Activated CD4-positive, alpha-beta T cell treated with anti-CD3 and anti-CD28 coated beads, Interleukin-2, amount 10 ng/mL, durations not matched to agents 24 days and 14 days (primary cell): ENCODE measurements at places on chromosomes 1 and 21.

DNA sequence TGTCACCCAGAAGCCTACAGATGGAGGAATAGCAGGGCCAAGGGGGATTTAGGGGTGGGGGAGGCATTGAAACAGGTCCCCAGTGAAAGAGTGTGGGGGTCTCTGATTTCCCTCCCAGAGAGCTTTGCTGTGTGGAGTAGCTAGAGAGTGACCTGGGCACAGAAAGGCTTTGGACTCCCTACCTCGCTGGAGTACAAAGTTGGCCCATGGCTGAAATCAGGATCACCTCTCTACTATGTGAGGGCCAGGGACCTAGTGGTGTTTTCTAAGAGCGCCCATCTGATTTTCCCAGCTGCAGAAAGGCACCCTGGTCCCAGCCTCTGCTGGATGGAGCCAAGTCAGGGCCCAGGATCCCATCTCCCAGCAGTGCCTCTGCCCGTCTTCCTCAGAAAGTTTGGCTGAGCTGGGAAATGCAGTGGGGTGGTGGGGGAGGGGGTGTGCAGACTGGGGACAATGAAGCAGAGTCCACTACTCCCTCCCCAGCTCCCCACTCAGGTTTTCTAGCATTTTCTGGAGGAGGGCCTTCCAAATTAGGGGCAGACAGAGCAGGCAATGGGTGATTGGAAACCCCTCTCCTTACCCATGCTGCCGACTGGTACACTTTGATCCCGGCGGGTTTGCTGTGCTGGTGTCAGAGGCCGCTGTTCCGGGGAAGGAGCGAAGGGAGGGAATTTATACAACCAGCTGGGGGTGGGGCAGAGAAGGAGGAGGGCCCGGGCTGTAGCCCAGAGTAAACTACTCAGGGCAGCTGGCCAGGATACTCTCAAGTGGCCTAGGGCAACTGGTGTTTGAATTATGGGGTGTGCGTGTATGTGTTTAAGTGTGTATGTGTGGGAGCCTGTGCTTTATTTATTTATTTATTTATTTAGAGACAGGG, at the start of gene SELENBP1:
Gene SELENBP1 (minus strand): TSS at position 648 of the 877 bp plus-strand sequence. CDS start 64 bp downstream, at position 584.
- H3K36me3 ChIP-seq, result no peaks in the 10 kb centered on the region
- no peak within 1 kb of the TSS for H3K27ac ChIP-seq
- peaks cover 1% of the 10 kb centered on the region for H3K27me3 ChIP-seq
- no peak for DNase-seq
- H3K4me3 ChIP-seq, result no peak within 1 kb of the TSS

- DNase-seq, result no peak
- H3K4me3 ChIP-seq, result no peak overlapping the region
- H3K4me1 ChIP-seq, result no peaks in the 10 kb centered on the region
Observed at GRCh38 chr1:57329001-57329527, 94.8 kb downstream of the DAB1 start.

DNA sequence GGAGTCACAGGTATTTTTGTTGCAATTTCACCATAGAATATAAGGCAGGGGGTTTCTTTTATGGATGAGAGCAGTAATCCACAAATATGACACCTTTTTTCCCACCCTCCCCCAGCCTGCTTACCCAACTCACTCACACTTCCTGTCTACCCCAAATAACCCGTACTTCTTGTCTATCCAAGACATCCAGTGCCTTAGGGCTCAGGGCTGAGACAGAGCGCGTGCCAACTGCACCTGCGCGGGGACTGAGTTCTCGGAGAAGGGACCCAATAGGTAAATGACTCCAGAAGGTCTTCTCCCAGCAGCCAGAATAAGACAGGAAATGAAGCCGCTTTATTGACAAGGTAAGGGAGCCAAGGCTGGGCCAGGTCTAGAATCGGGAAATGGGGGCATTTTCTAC, 369.1 kb downstream of the SIPA1L2 start:
- no peaks in the 10 kb centered on the region for H3K36me3 ChIP-seq
- H3K4me1 ChIP-seq, result no peaks in the 10 kb centered on the region
- no peak for DNase-seq
- H3K27ac ChIP-seq, result no peak overlapping the region
- H3K27me3 ChIP-seq, result peaks cover 14% of the 10 kb centered on the region

DNA sequence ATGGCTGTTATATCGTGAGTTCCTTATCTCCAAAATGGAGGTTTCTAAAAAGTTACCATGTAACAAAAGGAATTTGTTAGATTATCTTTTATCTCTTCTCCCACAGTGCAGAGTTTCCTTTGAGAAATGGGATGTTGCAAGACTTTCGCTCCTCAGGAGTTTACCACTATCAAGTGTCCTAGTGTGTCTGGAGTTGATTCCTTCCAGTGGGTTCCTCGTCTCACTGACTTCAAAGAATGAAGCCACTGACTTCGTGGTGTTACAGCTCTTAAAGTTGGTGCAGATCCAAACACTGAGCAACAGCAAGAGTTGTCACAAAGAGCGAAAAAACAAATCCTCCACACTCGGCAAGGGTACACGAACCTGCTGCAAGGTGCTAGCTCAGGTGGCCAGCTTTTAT, 37.0 kb downstream of the SPAG17 start:
- H3K27me3 ChIP-seq, result peaks cover under 1% of the 10 kb centered on the region
- no peak for DNase-seq
- H3K4me1 ChIP-seq, result no peaks in the 10 kb centered on the region
- no peak overlapping the region for H3K27ac ChIP-seq
- no peak overlapping the region for H3K4me3 ChIP-seq

- no peak for DNase-seq
- no peaks in the 10 kb centered on the region for H3K36me3 ChIP-seq
- no peaks in the 10 kb centered on the region for H3K4me1 ChIP-seq
- no peak overlapping the region for H3K27ac ChIP-seq
- H3K27me3 ChIP-seq, result no peaks in the 10 kb centered on the region
- no peak overlapping the region for H3K4me3 ChIP-seq
Observed at GRCh38 chr1:60634106-60634505, 448.3 kb upstream of the NFIA start.

DNA sequence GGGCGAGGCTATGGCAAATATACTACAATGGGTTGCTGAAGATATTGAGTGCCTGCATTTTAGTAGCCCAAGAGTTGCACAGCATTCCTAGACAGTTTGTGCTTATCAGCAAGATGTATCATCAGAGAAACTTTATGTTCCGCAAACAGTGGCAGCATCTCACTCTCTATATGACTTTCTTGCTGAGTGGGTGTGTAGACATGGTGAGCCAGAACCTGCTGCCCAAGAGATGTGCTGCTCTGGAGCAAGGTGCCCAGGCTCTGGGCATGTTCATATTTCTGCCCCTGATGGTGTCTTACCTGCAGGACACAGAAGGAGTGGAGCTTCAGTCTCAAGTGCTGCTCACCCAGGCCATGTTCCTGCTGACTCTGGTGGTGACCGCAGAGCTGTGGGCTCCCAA, 8.2 kb upstream of the RGSL1 start:
- H3K27ac ChIP-seq, result no peak overlapping the region
- H3K4me1 ChIP-seq, result peaks cover 5% of the 10 kb centered on the region
- no peaks in the 10 kb centered on the region for H3K36me3 ChIP-seq
- peaks cover 6% of the 10 kb centered on the region for H3K27me3 ChIP-seq

DNA sequence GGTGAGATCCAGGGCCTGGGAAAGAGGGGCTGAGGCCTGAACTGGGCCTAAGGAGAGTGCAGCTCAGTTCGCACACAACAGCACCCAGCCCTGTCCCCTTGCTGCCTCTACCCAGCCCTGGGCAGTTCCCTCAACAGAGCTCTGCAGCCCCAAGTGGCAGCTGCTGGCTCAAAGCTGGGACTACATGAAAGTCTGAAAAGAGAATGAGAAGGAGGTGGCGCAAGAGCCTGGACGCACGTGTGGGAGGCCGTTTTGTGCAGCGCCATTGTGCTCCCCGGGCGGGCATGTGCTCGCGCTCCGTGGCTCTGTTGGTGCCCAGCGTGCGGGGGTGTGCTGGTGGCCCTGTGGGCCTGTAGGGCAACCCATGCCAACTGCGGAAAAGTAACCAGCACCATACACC, 10.3 kb downstream of the GPR37L1 start:
- no peak overlapping the region for H3K27ac ChIP-seq
- H3K36me3 ChIP-seq, result peaks cover 18% of the 10 kb centered on the region
- H3K4me1 ChIP-seq, result peaks cover 2% of the 10 kb centered on the region
- no peak for DNase-seq
- H3K27me3 ChIP-seq, result no peaks in the 10 kb centered on the region

DNA sequence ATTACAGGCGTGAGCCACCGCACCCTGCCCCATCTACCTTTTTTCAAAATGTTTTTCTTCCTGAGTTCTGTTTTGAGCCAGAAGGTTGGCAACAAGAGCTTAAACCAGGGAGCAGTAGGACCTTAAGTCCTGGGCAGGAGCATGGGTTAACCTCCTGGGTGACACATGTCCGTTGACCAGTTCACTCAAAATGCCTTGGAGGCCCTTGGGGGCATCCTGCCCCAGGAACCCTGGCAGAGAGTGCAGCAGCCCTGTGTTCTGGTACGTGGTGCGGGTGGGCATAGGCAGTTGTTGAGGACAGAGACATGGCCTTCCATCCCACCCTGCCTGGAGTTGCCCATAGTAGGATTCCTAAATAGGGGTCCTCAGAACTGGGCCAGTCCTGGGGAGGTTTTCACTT, 11.6 kb downstream of the H6PD start:
- peaks cover 22% of the 10 kb centered on the region for H3K36me3 ChIP-seq
- H3K27me3 ChIP-seq, result no peaks in the 10 kb centered on the region
- H3K4me1 ChIP-seq, result peaks cover 40% of the 10 kb centered on the region

DNA sequence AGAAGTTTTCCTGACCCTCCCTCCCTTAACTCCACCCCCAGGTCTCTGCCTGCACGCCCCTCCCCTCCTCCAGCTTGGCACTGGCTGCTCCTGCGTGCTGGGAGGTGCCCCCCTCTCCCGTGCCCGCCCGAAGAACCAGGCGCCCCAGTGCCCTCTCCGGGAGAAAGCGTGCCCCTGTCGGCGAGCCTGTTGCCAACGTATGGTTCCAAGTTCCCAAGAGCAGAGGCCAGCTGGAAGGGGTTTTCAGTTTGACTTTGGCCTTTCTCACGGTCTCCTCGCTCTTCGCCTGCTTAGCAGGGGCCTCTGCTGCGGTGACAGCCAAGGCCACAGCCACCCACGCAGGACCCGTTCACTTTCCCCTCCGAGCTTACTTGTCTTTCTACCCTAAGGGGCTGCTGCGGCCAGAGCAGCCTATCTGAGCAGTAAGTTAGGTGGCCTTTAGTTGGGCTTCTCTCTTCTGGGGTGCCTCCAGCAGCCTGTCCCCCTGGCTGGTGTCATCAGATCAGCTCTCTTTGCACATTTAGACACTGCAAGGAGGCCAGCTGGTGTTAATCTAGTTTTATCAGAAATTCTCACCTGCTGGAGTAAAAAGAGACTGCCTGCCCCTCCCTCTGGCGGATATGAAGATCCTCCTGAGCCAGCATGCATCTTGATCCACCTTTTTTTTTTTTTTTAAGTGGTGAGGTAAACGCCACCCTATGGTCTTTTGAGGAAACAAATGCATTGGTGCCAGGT, 1.5 kb downstream of the STUM start:
- peaks cover 9% of the 10 kb centered on the region for H3K4me1 ChIP-seq
- H3K27me3 ChIP-seq, result peaks cover 78% of the 10 kb centered on the region
- peak; percentile 58 for DNase-seq
- H3K4me3 ChIP-seq, result peak overlapping the region; percentile 52

DNA sequence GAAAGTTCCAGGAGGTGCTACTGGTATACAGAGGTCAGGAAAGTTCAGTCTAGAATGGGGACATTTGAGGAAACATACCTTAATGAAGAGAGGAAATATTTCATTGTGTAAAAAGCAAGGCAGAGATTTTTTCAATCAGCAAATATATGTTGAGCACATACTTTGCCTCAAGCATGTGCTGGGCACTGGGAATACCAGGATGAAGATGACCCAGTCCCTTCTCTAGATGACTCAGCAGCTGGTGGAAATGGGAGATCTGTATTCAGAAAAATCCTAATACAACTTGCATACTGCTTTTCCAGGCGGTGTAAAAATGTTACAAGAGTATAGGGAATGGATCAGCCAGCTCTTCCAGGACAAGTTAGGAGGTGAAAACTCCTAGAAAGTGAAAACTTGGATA, 229.3 kb downstream of the FGGY start:
- no peaks in the 10 kb centered on the region for H3K27me3 ChIP-seq
- H3K4me3 ChIP-seq, result no peak overlapping the region
- H3K36me3 ChIP-seq, result no peaks in the 10 kb centered on the region
- H3K4me1 ChIP-seq, result no peaks in the 10 kb centered on the region
- H3K27ac ChIP-seq, result no peak overlapping the region

DNA sequence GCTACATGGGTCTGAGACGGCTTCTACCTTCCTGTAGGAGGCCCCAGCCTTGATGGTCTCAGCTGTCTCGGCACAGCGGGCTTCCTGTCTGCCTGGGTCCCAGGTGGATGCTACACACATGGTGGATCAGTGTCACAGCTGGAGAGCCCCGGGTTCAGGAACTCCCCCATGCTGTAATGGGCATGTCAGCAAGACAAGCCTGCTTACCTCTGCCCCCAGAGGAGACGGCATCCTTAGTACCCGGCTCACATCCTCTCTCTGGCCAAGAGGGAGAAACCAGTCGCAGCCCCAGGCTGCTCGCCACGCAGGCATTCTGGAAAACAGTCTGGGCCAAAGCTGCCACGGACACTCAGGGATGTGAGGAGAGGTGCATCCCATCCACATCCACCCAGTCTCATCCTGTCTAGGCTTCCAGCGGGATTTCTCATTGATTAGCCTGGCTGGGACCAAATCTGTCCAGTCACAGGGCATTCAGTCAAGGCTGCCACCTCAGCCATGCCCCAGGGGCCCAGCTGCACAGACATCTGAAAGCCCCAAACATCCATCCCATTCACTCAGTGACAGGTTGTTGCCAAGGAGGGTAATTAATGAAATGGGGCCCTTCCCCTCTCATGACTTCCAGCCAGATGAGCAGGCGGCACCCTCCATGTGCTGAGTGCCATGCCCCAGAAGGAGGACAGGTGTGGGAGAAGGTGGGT, 10.5 kb downstream of the SNAP47 start:
- H3K27ac ChIP-seq, result no peak overlapping the region
- H3K4me1 ChIP-seq, result peaks cover 28% of the 10 kb centered on the region
- no peaks in the 10 kb centered on the region for H3K27me3 ChIP-seq
- DNase-seq, result no peak
- H3K4me3 ChIP-seq, result no peak overlapping the region

GRCh38 chr1:156108664-156109241, 5.8 kb upstream of the LMNA start:
- no peaks in the 10 kb centered on the region for H3K36me3 ChIP-seq
- peaks cover 44% of the 10 kb centered on the region for H3K4me1 ChIP-seq
- no peak overlapping the region for H3K27ac ChIP-seq
- peaks cover 39% of the 10 kb centered on the region for H3K27me3 ChIP-seq
- no peak for DNase-seq

GRCh38 chr1:180382326-180383115, 119.9 kb downstream of the ACBD6 start:
- no peak for DNase-seq
- H3K27ac ChIP-seq, result no peak overlapping the region
- H3K4me1 ChIP-seq, result peaks cover 23% of the 10 kb centered on the region
- H3K36me3 ChIP-seq, result peaks cover 45% of the 10 kb centered on the region

DNA sequence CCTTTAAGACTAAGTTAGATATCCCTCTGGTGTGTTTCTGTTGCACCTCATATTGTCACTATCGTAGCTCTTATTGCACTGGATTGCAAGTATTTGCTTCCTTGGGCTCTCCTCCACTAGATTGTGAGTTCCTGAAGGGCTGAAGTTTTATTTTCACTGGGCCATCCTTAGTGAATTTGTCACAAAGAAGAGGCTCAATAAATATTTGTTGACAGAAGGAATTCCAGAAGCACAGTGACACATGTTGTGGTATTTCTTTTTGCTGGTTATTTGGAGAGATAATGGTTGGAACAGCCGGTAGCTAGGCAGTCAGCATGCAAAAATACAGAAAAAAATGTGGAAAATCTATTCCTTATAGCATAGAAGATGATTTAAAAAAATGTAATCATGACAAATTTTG, 129.9 kb upstream of the ZRANB2 start:
- H3K4me1 ChIP-seq, result no peaks in the 10 kb centered on the region
- no peak overlapping the region for H3K4me3 ChIP-seq
- H3K27me3 ChIP-seq, result no peaks in the 10 kb centered on the region
- no peaks in the 10 kb centered on the region for H3K36me3 ChIP-seq
